Right ventricle myocardium superior (tissue), 1 donor: ENCODE measurements at places on chromosomes 11 and 22.

- no peak for DNase-seq
These were observed 24.5 kb downstream of the INSC start for GRCh38 chr11:15139096-15139770.

- no peak for DNase-seq
These were observed 50.2 kb downstream of the MIAT start for GRCh38 chr22:26707581-26707980.

- DNase-seq = no peak
These were observed 58.4 kb upstream of the RCN1 start for GRCh38 chr11:32032478-32032877.

DNA sequence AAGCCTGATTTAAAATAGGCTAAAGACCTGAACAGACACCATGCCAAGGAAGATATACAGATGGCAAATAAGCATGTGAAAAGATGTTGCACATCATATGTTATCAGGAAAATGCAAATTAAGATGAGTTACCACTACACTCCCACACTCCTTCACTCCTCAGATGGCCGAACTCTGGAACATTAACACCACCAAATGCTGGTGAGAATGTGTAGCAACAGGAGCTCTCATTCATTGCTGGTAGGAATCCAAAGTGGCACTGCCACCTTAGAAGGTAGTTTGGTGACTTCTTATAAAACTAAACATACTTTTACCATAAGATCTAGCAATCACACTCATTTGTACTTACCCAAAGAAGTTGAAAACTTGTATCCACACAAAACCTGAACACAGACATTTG, 2047.3 kb downstream of the LRRC4C start:
- no peak for DNase-seq

DNA sequence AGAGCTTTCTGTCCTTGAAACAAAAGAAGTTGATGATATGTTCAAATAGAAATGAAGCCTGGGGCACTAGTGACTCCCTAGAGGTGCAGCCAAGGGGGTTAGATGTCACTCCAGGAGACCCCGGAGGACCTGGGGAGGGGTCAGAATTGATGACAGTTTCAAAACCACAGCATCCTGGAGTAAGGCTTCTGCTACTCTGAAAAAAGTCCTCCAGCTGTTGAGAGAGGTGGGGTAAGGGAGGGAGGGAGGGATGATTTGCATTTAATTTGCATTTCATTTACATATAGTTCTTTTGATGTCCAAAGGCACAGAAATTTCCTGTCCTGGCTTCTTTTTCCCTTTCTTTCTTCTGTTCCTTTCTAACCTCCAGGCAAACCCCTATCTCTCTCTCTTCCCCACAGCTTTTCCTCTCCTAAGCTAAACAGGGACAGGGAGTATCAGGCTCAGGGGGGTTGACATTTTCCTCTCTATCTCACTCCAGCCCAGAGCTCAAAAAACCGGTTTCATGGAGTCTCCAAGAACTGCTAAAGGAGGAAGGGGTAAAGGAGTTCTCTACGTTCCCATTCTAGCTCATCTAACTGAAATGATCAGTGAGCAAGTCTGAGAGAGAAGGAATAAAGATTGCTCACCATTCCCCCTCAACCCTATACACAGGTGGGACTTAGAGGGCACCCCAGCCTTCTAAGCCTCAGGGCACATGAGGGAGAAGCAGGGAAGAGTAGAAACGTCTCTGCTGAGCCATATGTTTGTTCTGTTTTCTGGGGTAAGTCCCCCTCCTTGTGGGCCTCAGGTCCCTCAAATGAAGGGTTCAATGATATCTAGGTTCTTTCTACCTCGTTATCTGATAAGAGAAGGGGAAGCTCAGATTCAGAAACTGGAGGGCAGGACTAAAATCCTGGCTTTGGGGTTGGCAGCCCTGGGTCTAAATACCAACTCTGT, 3.5 kb upstream of the POU2F3 start:
- no peak for DNase-seq

- peak; percentile 75 for DNase-seq
These were observed 28.0 kb downstream of the MOB2 start for GRCh38 chr11:1458340-1459218.

GRCh38 chr11:1843796-1844195, 5.0 kb downstream of the TNNI2 start:
- DNase-seq = peak; percentile 34

GRCh38 chr22:49727881-49728569, 99.6 kb downstream of the BRD1 start:
- DNase-seq = no peak

GRCh38 chr11:62965574-62965973, 19.2 kb downstream of the SLC22A6 start:
- DNase-seq = no peak

- no peak for DNase-seq
These were observed 138.8 kb downstream of the ARHGAP20 start for GRCh38 chr11:110573411-110573810.

GRCh38 chr11:74932169-74932568, 16.7 kb downstream of the XRRA1 start:
- DNase-seq = no peak

DNA sequence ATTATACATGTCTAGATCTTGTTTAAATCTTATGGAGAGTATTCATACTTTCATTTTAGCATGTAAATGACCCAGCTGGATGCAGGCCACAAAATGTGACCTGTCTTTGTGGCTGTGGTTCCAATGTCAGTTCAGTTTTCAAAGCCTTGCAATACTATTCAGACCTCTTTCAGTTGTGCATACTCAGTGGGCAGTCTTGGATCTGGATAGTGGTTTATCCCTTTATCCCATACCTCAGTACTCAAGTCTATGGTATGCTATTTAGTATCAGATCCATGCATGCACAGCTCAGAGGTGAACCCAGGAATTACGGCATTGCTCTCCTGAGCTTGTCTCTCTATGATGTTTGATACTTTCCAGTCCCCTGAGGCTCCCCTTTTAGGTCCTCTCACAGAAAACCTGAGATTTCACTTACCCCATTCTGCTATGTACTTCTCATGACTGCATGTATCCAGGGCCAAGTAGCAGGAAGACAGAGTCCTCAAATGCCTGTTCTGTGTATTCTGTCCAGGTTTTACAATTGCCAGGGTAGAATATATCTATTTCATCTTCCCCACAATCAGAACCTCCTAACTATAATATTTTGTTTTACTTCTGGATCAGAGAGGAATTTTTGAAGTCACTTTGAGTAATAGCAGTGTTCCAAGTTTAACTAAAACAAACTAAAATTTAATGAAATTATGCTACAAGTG, 6.9 kb upstream of the P4HA3 start:
- no peak for DNase-seq

DNA sequence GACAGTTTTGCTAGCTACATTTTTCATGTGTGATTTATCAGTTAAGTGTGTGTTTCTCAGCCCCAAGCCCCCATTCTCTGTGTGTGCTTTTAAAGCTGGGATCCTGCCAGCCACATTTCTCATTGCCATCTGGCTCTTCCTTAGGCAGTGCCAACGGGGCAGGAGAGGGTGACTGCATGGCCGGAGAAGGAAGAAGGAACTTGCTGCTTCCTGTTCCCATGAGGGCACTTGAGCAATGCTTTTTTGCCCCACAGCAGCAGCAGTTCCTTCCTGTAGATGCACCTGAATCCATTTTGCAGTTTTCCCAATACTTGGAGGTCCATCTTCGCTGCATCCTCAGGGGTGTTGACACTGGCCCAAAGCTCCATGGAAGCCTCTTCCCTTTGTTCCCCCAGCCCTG, 37.5 kb downstream of the TNRC6B start:
- peak; percentile 56 for DNase-seq
